ENCODE measurements at places on chromosomes 3 and 15. TPM values are rescaled to one million over a fixed set of nuclear protein-coding genes. Genes with fewer than 3 reads are reported as not detected.

- DNase-seq = peak; percentile 81
Observed at GRCh38 chr3:47324278-47324865, 41.6 kb downstream of the KLHL18 start.

GRCh38 chr15:72140088-72140487, 21.9 kb downstream of the SENP8 start:
- DNase-seq = no peak

- DNase-seq = no peak
Observed at GRCh38 chr15:29969562-29970401, 113.0 kb upstream of the GOLGA8J start.

- no peak for DNase-seq
Observed at GRCh38 chr15:58641660-58642059, 107.8 kb downstream of the ADAM10 start.

- no peak for DNase-seq
Observed at GRCh38 chr15:89817701-89818280, 3.1 kb upstream of the ANPEP start.

- no peak for DNase-seq
Observed at GRCh38 chr3:143648708-143649107, 199.6 kb downstream of the SLC9A9 start.

- peak; percentile 64 for DNase-seq
Observed at GRCh38 chr3:47295976-47296375, 13.2 kb downstream of the KLHL18 start.

GRCh38 chr15:41969851-41970431, 2.4 kb downstream of the EHD4 start:
- DNase-seq = peak; percentile 60

DNA sequence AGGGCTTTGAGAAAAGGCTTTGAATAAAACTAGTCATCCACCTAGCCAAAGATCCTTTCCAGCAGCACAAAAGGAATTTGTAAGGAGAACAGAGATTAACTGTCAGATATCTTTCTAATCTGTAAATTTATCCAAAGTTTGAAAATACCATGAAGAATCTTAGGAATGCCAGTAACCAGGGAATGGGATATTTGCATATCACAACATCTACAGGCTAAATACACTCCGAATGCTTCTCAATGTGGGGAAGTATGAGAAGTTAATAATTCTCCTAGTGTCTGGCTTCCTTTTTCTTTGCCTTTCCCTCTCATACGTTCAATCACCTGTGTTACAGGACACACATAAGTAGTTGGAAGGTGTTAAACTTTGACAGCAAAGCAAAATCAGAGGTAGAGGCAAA, 7.8 kb downstream of the ANAPC13 start:
- DNase-seq = no peak

GRCh38 chr3:132444383-132444782, 27.1 kb downstream of the DNAJC13 start:
- no peak for DNase-seq

GRCh38 chr15:67050062-67050461, 15.3 kb upstream of the SMAD3 start:
- DNase-seq = no peak

- DNase-seq = no peak
Observed at GRCh38 chr15:77709135-77709886, 76.6 kb upstream of the LINGO1 start.

GRCh38 chr15:53586799-53587198, 172.7 kb downstream of the WDR72 start:
- peak; percentile 11 for DNase-seq

GRCh38 chr3:94167346-94167745, 104.5 kb downstream of the NSUN3 start:
- no peak for DNase-seq

GRCh38 chr3:171442184-171442583, 18.0 kb downstream of the TNIK start:
- no peak for DNase-seq

GRCh38 chr3:136381051-136381450, 130.9 kb downstream of the PCCB start:
- DNase-seq = no peak

- DNase-seq = no peak
Observed at GRCh38 chr3:8279476-8279875, 222.1 kb upstream of the LMCD1 start.

DNA sequence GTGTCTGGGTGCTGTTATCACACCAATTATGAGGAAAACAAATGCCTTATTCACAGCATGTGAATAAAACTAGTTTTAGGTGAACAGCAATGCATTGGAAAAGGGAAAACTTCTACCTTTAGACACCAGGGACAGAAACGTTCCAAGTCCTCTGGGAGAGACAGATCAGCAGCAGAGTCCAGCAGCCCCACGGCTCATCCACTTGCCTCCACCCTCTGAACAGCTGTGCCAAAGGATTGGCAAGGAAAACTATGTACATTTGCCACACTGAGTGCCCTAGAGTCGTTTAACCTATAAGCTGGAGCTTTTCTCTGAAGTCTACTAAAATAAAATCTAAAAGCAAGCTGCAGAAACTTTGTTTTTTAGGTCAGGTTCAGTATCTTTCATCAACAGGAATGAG, 107.7 kb upstream of the EIF1B start:
- DNase-seq = no peak

GRCh38 chr3:52983336-52983807, 62.5 kb downstream of the SFMBT1 start:
- peak; percentile 78 for DNase-seq

- no peak for DNase-seq
Observed at GRCh38 chr3:110810356-110810755, 261.3 kb upstream of the NECTIN3 start.

DNA sequence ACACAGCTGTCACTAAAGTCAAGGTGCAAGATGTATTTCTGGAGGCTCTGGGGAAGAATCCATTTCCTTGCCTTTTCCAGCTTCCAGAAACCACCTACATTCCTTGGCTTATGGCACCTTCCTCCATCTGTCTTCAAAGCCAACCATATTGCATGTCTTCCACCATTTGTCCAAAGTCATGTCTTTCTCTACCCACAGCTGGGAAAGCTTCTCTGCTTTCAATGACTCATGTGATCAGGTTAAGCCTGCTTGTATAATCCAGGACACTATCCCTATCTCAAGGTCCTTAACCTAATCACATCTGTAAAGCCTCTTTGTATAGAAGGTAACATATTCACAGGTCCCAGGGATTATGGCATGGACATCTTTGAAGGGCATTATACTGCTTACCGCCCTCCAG, 14.2 kb downstream of the ARHGAP31 start:
- no peak for DNase-seq

DNA sequence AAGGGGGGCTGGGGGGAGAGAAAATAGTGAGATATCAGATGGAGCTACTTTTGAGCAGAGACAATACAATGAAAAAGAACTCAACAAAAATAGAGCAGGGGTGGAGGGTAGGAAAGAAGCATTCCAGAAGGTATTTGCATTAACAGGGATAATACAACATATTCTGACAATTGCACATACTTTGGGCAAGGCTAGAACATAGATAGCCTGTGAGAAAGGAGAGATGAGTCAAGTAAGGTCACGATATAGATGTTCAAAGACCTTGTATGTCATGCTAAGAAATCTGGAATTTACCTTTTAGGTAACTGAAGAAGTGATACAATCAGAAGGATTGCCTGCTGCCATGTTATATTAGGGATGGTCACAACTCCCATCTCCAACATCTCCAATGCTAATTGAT, 155.2 kb downstream of the GSK3B start:
- no peak for DNase-seq

DNA sequence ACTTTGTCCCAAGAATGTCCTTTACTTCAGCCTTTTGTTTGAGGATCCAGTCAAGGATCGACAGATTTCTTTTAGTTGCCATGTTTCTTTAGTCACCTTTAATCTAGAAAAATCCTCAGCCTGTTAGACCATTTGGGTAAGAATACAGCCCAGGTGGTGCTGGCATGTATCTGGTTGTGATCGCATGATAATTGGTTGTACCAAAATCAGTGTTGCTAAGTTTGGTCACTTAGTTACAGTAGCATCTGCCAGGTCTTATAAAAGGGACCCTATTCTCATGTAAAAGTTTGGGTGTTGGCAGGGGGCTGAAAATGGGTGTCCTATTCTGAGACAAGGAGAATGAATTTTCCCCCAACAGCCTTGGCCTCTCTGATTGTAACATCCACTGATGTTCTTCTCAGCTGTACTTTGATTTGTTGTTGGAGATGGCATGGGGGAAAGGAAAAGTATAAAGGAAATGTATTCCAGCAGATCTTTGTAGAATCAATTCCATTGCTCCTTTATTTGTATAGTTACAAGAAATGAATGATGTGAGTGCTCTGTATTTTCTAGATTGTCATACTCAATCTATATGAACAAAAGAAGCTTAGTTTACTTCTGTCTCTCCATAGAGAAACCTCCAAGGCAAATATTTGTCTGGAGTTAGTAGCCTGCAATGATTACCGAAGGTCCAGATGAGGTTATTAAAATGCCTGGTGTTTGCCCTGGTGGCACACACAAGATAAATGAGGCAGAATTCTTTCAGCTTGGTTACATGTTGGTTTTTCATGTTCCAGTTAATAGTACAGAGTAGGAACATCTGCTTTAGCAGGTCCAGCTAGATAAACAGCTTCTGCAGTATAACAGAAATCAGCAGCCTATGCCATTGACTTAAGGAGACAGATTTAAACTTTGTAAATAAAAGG, 65.7 kb downstream of the CMTM8 start:
- no peak for DNase-seq

DNA sequence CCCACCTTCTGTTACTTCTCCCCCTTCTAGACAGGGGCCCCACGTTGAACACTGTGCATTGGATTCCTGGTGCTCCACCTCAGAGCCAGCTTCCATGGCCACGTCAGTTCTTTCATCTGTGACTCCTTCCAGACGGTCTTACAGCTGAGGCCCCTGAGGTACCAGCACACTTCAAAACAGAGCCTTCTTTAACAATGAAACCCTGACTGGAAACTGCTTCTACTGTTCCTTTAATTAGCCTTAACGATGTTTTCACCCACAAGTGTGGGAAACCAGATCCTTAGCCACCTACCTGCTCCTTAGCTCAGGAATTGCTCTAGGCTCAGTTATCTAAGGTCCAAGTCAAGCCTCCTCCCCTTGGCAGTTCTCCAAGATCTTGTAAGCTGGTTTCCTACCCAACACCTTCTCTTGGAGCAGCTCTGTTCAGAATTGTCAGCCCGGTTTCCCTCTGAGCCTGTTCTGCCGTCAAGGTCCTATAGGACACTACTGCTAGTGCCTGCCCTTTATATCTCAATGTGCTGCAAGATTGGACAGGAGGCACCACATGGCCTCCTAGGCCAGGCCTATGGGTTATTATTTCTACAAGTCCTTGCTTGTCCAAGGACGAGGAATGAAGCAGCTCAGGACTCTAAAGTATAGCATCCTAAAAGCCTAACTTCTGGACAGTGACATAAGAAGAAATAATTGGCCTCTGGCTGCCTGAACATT, 80.7 kb downstream of the FMN1 start:
- DNase-seq = no peak

DNA sequence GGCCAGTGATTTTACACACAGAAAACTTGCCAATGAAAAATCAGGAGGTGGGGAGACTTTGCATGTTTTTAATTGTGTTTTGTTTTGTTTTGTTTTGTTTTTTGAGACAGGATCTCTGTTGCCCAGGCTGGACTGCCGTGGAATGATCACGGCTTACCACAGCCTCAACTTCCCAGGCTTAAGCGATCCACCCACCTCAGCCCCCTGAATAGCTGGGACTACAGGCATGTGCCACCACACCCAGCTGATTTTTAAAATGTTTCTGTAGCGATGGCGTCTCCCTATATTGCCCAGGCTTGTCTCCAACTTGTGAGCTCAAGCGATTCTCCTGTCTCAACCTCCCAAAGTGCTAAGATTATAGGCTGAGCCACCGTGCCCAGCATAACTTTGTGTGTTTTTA, 46.0 kb downstream of the MEIS2 start:
- DNase-seq = no peak

GRCh38 chr3:184261854-184262763, 756 bp upstream of the CAMK2N2 start:
- no peak for DNase-seq

- DNase-seq = no peak
Observed at GRCh38 chr3:173467501-173467900, 70.0 kb downstream of the NLGN1 start.

GRCh38 chr3:58683001-58683458, 16.5 kb upstream of the FAM3D start:
- DNase-seq = no peak

GRCh38 chr3:69999140-70000027, at the start of gene SAMMSON:
SAMMSON (plus strand) TSS chr3:69999733.
- no peak for DNase-seq

GRCh38 chr3:99545941-99546580, 92.3 kb upstream of the COL8A1 start:
- no peak for DNase-seq

GRCh38 chr3:184822654-184823053, 10.7 kb downstream of the VPS8 start:
- no peak for DNase-seq

GRCh38 chr3:185823078-185824044, 1.5 kb downstream of the IGF2BP2 start:
- no peak for DNase-seq

The GPD1L gene
- total RNA-seq = 34.6 TPM

The ZNF774 gene
- total RNA-seq = 1.6 TPM

The SLC35G2 gene
- total RNA-seq = 0.40 TPM

The SPINK8 gene
- total RNA-seq = not detected

The CLDN16 gene
- not detected for total RNA-seq

The ATP1B3 gene
- 133 TPM for total RNA-seq

The CTXN2 gene
- total RNA-seq = 0.35 TPM

The ENTPD3 gene
- total RNA-seq = not detected

The ADAMTS9 gene
- not detected for total RNA-seq

The FGF12 gene
- total RNA-seq = 1.5 TPM

The GOLGA8J gene
- total RNA-seq = not detected

The TMC3 gene
- total RNA-seq = not detected

The ADGRG7 gene
- not detected for total RNA-seq

The GOLGA6L9 gene
- total RNA-seq = 7.4 TPM

The ITIH3 gene
- total RNA-seq = not detected

The ZNF80 gene
- not detected for total RNA-seq

Measured in OCI-LY7 (cell line).